ENCODE measurements at places on chromosomes 7 and 10. TPM values are rescaled to one million over a fixed set of nuclear protein-coding genes. Genes with fewer than 3 reads are reported as not detected.

Gene CALML3
- total RNA-seq, result not detected

DNA sequence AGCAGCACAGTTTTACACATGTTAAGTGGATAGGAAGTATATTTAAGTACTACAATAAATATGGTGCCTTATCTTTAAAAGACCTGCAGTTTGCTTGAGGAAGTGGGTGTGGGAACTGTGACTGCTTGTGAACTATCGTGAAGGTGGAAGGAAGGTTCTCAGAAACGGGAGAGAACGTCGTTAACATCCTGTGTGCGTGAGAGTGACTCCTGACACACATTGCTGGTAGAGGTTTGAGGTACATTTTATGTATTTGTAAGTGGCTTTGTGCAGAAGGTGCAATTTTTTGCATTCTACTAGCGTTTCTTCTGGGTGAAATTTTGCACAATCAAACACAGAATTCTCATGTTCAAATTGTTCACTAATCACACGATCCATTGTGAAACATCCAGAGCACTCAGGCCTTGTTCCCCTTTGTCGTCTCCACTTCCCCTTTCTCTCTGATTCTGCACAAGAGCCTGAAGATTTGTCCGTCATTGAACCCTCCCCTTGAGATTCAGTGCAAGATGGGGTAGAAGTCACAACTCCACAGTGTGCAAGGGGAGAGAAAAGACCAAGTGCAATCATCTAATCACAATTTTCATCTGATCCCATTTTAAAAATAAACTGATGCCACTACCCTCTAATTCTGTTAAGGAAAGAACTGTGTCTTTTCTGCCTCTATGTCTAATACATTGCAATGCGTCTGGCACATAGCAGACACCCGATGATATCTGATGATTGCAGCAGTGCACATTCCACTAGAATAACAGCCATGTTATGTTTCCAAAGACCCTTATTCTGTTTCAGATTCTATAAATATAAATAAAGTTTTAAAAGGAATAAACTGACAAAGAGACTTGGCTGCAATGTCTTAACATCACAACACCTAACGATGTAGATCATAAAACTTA is 279.9 kb downstream of the NEBL start:
- DNase-seq, result no peak

GRCh38 chr7:27046854-27047549 is 48.8 kb downstream of the HOXA1 start:
- no peak for DNase-seq

DNA sequence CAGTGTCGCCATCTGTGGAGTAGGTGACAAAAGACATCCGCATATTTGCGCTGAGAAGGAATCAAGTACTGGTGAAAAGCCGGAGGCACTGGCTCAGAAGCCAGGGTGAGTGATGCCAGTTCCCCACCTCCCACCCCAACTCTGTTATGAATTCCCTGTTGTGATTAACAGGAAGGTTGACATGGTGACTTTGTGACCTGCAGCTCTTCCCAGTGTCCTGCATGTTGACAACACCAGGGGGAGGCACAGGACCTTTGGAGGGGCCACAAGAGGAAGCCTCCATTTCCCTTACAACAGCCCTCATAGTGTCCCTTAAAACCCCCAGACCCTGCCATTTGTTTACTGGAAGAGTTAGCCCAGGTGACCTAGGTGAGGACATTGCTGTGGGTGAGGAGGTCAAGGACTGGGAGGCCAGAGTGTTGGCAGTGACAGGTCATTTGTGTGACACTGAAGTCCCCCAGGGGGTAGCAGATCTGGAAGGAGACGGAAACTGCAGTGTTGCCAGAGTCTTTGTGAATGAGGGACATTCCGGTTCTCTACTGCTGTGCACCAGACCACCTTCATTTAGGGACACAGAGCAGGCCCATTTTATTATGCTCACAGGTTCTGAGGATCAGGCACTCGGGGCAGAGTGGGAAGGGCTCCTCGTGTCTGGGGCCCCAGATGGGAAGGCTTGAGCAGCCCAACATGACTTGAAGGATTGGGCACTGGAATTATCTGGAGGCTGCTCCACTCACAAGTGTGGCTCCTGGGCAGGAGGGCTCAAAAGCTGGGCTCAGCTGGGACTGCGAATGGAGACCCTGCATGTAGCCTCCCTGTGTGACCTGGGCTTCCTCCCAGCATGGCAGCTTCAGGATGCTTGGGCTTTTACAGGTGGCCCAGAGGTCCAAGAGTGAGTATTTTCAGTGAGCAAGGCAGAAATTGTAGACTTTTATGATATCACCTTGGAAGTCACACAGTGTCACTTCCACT is 13.0 kb upstream of the ANTXRL start:
- no peak for DNase-seq

GRCh38 chr10:101061624-101062231 is at the start of gene KAZALD1:
Gene KAZALD1 (plus strand): TSS chr10:101061989. CDS start chr10:101062593, 604 bp downstream.
- DNase-seq, result peak; percentile 32

GRCh38 chr10:32372000-32372875 is 25.3 kb upstream of the EPC1 start:
- DNase-seq, result no peak

GRCh38 chr7:130641497-130641896 is 27.1 kb downstream of the COPG2 start:
- DNase-seq, result no peak

DNA sequence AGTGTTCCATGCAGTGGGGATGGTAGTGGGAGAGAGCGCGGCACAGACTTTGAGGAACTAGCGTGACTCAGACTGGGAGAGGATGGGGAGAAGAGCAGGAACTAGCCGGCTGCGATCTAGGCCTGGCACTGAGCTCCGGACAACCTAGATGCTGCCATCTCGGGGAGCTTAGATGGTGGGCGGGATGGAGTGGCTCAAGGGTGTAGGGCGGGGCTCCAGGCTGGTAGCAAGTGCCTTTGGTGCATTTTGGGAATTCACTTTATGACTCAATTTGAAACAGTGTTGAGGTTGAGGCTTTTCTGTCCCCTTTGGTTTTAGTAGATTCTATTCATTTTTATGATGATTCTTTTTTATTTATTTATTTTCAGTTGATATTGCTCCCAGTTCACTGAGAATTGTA is 185.3 kb upstream of the GPR26 start:
- DNase-seq, result no peak

- no peak for DNase-seq
These were observed 357.1 kb downstream of the TCERG1L start for GRCh38 chr10:130954326-130954905.

DNA sequence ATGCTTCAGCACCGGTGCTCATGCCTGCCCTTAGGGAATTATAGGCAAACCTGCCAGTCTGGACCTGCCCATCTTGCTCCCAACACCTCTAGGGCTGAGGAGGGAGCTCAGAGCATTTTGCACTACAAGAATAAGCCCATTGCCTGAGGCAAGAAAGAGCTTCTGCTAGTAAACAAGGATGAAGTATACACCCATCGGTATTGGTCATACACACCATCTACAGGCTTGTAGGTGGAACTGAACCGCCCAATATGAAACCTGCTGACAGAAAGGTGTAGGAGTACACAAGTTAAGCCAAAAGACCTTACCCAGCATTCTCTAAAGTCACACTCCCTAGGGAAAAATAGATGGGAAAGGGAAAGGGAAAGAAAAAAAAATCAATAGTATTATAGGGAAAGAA is 957.0 kb upstream of the LRRTM3 start:
- no peak for DNase-seq

DNA sequence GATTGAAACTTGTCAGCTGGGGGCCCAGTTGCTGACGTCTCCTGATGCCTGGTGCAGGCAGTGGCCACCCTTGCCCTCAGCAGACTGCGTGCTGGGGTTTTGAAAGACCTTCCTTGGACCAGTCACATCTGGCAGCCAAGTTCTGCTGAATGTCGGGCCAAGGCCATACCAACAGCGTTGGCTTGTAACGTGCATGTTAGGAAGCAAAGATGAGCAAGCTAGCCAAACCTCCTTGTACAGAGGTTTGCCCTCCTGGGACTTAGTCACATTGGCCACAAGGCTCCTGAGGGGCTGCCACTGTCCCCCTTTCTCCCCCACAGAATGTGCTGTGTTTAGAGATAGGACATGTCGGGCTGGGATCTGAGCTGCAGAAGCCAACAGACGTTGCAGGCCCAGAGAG is 49.0 kb downstream of the ADCY1 start:
- DNase-seq, result no peak

Gene VWDE
- 2.7 TPM for total RNA-seq

GRCh38 chr7:11239316-11239715 is 265.6 kb downstream of the PHF14 start:
- DNase-seq, result no peak

Gene RET
- 1.4 TPM for total RNA-seq

GRCh38 chr7:96017877-96018276 is 245.5 kb downstream of the DYNC1I1 start:
- no peak for DNase-seq

DNA sequence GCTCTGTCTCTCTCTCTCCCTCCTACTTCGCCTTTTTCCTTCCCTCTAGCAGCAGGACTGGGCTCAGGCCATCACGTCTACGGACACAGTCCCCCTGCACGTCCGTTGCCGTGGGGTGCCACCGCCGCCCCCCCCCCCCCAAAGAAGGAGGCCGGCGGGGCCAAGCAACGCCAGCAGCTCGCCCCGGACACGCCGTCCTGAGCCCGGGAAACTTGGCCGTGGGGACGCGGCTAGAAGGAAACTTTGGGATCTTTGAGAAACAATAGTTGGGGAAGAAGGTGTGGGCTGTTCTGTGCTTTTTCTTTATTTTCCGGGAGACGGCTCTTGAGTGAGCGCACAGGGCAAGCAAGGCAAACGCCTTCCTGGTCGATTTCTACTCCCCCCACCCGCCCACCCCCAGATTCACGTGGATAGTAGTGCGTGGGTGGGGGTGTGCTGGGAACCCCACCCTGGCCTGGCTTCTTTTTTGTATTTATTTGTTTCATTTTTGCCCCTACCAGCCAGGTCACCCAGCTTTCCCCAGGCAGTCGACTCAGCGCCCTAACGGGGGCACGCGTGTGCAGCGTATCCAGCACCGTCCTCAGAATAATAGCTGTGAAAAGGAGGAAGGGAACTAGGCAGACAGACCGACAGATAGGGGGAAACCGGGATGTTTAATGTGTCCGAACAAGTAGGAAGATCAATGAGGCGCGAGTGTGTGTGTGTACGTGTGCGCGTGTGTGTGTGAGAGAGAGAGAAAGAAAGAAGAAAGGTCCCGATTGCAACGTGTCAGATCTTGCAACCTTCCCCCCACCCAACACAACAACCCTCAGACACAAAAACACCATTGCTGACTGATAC is 1.4 kb downstream of the MXI1 start:
- DNase-seq, result peak; percentile 31

GRCh38 chr10:3887404-3887803 is 102.4 kb upstream of the KLF6 start:
- no peak for DNase-seq

DNA sequence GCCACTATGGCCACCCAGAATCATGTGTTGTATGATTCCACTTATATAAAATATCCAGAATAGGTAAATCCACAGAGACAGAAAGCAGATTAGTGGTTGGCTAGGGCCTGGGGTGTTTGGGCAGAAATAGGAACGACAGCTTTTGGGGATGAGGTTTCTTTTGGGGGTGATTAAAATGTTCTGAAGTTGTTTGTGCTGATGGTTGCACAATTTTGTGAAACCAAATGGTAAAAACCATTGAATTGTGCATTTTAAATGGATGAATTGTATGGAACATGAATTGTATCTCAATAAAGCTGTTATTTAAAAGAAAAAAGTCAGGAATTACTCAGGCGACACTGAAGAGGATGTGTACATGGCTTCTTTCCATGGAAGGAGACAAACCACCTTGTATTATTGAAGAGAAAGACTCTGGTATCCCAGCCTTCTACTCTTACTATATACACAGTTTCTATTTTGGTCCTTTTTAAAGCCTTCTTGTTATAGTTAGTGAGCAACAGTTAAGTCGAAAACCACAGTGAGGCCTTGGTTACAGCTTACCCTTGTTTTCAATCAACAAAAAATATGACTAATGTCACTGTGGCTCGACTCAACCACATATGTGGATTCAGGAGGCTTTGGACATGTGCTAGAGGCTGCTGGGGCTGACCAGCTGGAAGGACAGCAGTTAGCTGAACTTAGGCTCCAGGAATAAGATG is 57.1 kb upstream of the KMT2E start:
- DNase-seq, result no peak

GRCh38 chr10:104574427-104574826 is 66.7 kb upstream of the SORCS3 start:
- no peak for DNase-seq

GRCh38 chr10:47152861-47153349 is 147.1 kb upstream of the GDF10 start:
- DNase-seq, result no peak

- DNase-seq, result no peak
These were observed 67.8 kb upstream of the CDK13 start for GRCh38 chr7:39882148-39882784.

Gene TAC1
- total RNA-seq, result 1.8 TPM

- DNase-seq, result no peak
These were observed 41.8 kb downstream of the DLD start for GRCh38 chr7:107932805-107933204.

- DNase-seq, result no peak
These were observed 272.7 kb downstream of the TWIST1 start for GRCh38 chr7:18844735-18845134.

- DNase-seq, result no peak
These were observed 603 bp downstream of the PAPOLB start for GRCh38 chr7:4861227-4861626.

- no peak for DNase-seq
These were observed 876.5 kb upstream of the LRRTM3 start for GRCh38 chr10:66049335-66049734.

Gene C10orf90
- total RNA-seq, result 0.45 TPM

Gene IGFBP3
- total RNA-seq, result 48.8 TPM

- DNase-seq, result peak; percentile 54
These were observed 786 bp downstream of the TAF3 start for GRCh38 chr10:7819121-7819460.

- DNase-seq, result no peak
These were observed 64.8 kb upstream of the VWC2 start for GRCh38 chr7:49708590-49708989.

DNA sequence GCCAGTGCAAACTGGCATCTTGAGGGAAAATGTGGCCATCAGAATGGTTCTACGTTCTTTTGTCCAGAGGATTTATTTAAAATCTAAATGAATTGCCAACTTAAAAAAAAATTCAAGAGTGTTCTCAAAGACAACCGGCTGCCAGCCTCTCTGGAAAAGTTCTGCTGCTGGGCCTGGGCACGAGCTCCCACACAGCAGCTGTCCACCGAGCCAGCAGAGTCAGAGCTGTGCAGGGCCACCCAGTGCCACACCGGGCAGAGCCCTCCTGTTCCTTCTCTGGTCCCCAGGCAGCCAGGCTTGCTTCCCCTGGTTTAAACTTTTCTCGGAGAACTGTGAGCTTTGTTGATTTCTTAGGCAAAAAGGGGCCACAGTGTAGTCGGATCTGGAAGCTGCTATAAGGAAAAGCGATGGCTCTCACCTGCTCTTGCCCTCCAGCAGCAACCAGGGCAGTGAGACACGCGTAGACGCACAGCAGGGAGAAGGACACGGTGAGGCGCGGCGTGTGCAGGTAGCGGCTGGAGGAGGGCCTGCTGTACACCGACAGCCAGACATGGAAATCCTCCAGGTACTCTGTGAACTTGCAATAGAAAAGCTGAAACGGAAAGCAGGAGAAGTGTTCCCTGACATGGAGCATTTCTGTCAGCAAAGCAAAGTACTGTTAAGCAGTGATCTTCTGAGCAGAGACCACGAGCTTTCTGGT is 111.6 kb downstream of the PKD1L1 start:
- no peak for DNase-seq

Data from thyroid gland (tissue), 4 donors.